ENCODE measurements at places on chromosomes 4 and X. TPM values are rescaled to one million over a fixed set of nuclear protein-coding genes. Genes with fewer than 3 reads are reported as not detected.

TMSB15A gene
- not detected for total RNA-seq

ARHGEF9 gene
- total RNA-seq = 13.6 TPM

IBSP gene
- not detected for total RNA-seq

GYPB gene
- total RNA-seq = not detected

PRDM8 gene
- total RNA-seq = 1.4 TPM

ANXA5 gene
- 830 TPM for total RNA-seq

MID2 gene
- 6.4 TPM for total RNA-seq

BMPR1B gene
- total RNA-seq = 0.15 TPM

NAA11 gene
- total RNA-seq = not detected

Measured in smooth muscle cell of the coronary artery (primary cell).